ENCODE measurements at places on chromosomes 11 and 22. TPM values are rescaled to one million over a fixed set of nuclear protein-coding genes. Genes with fewer than 3 reads are reported as not detected.

DNA sequence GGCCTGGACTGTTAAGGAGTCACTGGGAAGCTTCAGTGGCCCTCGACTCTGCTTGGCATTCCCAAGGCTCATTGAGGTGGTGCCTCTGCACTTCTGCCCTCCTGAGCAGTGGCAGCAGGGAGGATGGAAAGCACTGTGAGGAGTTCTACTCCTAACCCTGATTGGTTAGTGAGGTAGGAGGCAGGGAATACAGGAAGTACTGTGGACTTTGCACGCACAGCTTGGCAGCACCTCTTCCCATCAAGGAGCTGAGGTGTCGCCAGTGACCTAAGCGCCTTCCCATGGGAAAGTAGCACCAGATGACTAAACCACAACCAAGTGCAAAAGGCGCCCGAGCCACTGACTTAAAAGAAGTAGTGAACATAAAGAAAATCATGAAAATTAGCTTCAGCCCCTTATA lies 152.5 kb upstream of the CADM1 start:
- DNase-seq, result no peak

Gene THAP7
- 32.0 TPM for total RNA-seq

DNA sequence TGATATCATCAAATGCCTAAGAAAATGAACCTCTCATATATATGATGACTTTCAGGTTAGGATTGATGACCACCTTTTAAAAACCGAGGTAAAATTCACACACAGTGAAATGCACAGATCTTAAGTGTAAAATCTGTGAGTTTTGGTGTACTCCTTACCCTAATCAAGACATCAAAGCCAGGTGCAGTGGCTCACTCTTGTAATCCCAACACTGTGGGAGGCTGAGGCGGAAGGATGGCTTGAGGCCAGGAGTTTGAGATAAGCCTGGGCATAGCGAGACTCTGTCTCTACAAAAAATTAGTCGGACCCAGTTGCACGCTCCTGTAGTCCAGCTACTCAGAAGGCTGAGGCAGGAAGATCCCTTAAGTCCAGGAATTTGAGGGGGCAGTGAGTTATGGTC lies 140.4 kb downstream of the UVRAG start:
- no peak for DNase-seq

DNA sequence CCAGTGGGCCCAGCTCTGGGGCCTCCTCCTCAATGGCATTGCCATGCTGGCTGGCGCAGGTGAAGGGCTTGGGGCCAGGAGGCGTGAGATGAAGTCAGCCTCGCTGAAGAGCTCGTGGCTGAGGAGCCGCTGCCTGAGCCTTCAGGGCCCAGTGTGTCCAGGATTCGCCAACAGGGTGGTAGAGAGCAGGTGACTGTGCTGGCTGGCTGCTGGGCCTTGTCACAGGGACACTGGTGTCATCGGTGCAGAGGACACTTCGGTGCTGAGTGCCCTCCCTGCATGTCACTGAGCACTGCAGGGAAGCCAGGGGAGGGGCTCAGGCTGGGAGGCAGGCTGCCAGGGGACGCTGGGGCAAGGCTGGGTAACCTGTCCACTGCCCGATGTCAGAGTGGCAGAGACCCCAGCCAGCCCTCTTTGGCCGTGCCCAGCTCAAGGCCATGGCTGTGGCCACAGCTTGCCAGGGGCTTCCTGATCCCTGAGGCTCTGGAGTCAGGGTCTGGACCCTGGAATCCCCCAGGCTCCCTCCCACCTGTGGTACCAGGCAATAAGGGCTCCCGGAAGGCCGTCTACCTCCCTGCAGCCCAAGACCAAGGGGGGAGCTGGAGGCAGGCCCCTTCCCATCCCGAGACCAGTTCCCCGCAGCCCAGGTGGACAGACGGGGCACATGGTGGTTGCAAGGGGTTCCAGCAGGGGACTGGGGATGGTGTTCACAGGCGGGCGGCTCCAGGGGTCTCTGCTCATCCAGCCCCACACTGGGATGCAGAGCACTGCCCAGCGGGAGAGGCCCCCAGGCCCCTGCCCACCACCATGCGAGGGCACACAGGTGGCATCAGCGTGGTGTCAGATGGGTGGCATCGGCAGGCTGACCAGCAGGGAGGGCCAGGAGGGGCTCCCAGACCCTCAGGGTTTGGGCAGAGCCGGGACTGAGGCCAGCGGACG lies 63.9 kb downstream of the ARFGAP3 start:
- DNase-seq, result no peak

Gene IL17REL
- total RNA-seq, result not detected

DNA sequence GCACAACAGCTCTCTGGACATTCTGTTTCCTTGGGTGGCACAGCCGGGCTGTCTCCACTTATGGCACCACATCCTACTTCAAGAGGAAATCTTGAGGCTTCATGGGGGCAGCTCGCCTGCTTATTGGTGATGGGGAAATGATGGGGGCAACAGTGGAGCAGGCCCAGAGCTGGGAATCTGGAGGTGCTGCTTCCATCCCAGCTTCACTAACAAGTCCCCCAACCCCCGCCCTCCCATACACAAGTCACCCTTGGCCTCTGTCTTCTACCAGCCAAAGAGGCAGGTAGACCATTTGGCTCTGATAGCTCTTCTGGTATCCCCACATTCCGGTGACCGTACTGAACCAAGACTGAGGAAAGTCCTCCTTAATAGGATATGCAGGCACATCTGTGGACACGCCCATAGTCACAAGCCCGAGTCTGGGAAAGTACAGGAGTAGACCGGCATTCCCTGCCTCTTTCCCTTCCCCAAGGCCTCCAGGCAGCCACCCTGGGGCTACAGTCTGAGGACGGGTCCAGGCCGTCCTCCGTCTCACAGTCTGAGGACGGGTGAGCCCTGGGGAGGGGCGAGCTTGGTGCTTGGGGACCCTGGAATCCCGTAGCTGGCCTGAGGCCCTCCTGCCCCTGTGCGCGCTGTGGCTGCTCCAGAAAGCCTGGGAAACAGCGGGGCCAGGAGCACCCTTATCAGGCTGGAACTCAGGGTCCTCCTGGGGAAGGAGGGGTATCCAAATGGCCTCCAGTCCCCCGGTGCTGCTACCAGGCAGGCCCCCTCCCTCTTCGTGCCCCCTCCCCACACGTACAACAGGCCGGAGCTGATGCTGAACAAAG lies 145.6 kb downstream of the FEZ1 start:
- DNase-seq, result no peak

All from activated CD8-positive, alpha-beta T cell treated with anti-CD3 and anti-CD28 coated beads, Interleukin-2, amount 10 ng/mL, durations not matched to agents 7 days and 5 days (primary cell).